ENCODE measurements at places on chromosomes 16 and 17.

DNA sequence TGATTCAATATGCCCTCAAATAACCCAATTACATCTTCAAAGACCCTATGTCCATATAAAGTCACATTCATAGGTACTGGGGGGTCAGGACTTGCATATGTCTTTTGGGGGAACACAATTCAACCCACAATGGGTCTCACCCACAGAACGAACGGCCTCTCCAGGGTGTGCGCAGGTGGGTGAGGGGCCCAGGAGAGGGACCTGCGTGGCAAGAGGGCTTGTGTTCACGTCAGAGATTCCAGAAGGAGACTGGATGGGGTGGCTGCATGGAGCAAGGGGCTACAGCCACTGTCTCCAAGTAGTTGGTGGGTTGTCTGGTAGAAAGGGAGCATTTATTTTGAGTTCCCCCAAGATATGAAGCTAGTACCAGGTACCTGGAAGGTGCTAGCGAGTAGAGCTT lies 212.2 kb downstream of the SEC14L1 start:
- H3K4me3 ChIP-seq: no peak overlapping the region
- H3K36me3 ChIP-seq: peaks cover 9% of the 10 kb centered on the region
- no peak for DNase-seq
- peaks cover 24% of the 10 kb centered on the region for H3K4me1 ChIP-seq
- no peak overlapping the region for H3K27ac ChIP-seq

DNA sequence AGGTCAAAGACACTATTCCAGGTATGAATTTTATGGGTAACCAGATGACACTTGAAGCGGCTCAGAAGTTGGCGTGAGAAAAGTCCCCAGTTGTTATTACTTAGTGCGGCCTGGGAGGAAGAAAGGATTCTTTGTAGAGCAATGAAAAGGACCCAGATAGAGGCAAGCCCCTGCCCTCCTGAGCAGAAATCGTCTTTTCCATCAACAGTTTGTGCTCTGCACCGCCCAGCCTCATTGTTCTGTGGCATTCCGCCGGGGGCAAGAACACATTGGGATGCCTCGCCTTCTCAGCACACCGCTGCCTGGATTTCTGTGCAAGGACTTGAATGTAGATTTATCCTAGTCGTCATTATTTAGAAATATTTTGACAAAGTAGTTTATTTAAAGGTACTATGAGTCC lies 32.7 kb upstream of the CRHR1 start:
- H3K36me3 ChIP-seq: no peaks in the 10 kb centered on the region
- peaks cover 11% of the 10 kb centered on the region for H3K27me3 ChIP-seq
- DNase-seq: no peak
- no peak overlapping the region for H3K27ac ChIP-seq
- H3K4me1 ChIP-seq: no peaks in the 10 kb centered on the region

DNA sequence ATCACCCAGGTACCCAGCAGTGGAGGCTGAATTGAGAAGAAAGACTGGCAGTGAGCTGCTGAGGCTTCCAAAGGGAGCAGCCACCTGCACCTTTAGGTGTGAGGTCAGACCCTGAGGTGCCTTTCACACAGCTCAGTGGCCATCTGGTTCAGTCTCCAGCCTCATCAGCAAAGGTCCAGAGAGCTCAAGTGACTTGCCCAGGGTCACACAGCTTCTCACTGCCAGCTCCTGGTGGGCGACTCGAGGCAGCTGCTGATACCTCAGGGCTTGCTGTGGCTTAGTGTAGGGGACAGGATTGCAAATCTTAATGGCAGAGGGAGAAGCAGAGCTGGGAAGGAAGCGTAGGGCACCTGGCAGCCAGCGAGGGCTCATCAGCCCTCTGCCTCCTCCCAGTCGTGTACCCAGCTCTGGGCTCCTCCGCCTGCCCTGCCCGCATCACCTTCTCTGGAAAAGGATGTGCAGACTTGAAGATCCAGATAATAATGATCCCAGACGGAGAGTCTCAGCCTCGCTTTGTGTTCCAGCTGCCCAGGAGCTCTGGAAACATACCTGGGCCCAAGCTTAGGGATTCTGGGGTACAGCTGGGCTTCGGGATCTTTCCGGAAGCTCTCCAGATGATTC lies 165.3 kb upstream of the GSE1 start:
- no peaks in the 10 kb centered on the region for H3K36me3 ChIP-seq
- no peak overlapping the region for H3K4me3 ChIP-seq
- no peak for DNase-seq
- no peak overlapping the region for H3K27ac ChIP-seq
- H3K4me1 ChIP-seq: no peaks in the 10 kb centered on the region
- H3K27me3 ChIP-seq: peaks cover 35% of the 10 kb centered on the region

GRCh38 chr16:51172368-51172767 lies 21.3 kb upstream of the SALL1 start:
- no peak for DNase-seq
- H3K27ac ChIP-seq: no peak overlapping the region
- H3K4me1 ChIP-seq: no peaks in the 10 kb centered on the region
- no peaks in the 10 kb centered on the region for H3K36me3 ChIP-seq
- no peak overlapping the region for H3K4me3 ChIP-seq

- H3K4me3 ChIP-seq: no peak overlapping the region
- H3K27ac ChIP-seq: no peak overlapping the region
- H3K4me1 ChIP-seq: peaks cover 9% of the 10 kb centered on the region
- no peaks in the 10 kb centered on the region for H3K27me3 ChIP-seq
Measured at GRCh38 chr16:84396537-84397008, 28.2 kb downstream of the ATP2C2 start.

DNA sequence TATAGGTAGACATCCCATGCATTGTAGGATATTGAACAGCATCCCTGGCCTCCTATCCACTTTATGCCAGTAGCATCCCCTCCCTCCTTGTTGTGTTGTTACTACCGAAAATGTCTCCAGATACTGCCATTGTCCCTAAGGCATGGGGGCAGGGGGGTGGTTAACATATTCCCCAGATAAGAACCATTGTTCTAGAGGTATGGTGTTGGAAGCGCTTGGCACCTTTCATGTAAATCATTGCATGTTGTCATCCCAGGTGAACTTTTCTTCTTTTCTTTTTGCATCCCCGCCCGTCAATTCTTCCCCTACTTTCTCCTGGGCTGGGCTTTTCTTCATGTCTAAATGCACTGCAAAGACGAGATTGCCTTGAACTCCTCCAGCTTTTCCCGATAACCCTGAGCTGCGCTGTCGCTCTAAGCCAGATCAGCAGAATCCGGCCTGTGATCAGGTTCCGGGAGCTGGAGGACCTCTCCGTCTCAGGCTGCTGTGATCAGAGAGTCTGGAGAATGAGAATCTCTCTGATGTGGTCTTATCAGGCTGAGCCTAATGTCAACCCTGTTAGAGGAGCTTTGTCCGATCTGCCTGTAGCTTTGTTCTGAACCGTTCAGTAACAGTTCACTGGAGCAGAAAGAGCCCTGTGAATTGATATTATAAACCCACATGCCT lies 76.2 kb downstream of the RBFOX1 start:
- DNase-seq: no peak
- no peak overlapping the region for H3K27ac ChIP-seq
- no peaks in the 10 kb centered on the region for H3K36me3 ChIP-seq
- H3K4me3 ChIP-seq: no peak overlapping the region
- H3K4me1 ChIP-seq: no peaks in the 10 kb centered on the region
- H3K27me3 ChIP-seq: no peaks in the 10 kb centered on the region

- no peaks in the 10 kb centered on the region for H3K27me3 ChIP-seq
- no peak for DNase-seq
- H3K36me3 ChIP-seq: peaks cover 1% of the 10 kb centered on the region
- H3K4me3 ChIP-seq: peak overlapping the region; percentile 58
- H3K27ac ChIP-seq: peak overlapping the region; percentile 13
- peaks cover 35% of the 10 kb centered on the region for H3K4me1 ChIP-seq
Measured at GRCh38 chr16:8869212-8869987, 594 bp upstream of the CARHSP1 start.

- H3K4me1 ChIP-seq: peaks cover 11% of the 10 kb centered on the region
- no peak for DNase-seq
- H3K27me3 ChIP-seq: no peaks in the 10 kb centered on the region
- no peaks in the 10 kb centered on the region for H3K36me3 ChIP-seq
- H3K4me3 ChIP-seq: peak overlapping the region; percentile 11
- no peak overlapping the region for H3K27ac ChIP-seq
Measured at GRCh38 chr16:4743226-4743878, 9.0 kb downstream of the DNAAF8 start.

DNA sequence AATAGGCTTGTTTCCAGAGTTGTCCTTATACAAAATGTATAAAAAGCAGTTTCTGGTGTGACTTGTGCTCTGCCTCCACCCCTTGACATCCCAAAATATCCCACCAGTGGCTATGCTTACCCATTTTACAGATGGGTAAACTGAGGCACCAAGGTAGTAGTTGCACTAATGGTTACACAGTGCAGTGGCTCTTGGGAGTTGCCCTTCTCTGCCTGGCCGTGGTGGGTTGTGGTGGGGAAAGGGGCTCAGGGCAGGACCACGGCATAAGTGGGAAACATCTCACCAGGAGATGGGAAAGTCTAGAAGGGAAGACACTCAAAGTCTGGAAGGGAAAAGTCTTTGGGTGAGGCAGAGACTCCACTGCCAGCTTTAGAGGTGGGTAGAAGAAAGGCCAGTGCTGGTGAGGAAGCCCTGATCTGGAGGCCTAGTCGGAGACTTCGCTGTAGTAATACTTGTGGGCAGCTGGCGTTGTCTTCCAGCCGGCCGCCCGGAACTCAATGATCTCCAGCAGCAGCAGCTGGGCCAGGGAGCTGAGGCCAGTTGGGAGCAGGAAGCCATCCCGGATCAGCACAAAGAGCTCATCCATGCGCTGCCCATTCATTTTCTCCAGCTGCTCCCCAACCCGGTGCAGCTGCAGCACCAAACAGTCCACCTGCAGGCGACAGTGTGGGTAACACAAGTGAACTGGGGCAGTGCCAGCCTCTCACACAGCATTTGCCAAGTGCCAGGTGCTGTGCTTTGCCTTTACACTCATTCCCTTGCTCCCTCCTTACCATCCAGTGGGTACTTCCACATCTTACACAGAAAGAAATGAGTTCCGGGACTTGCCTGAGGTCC lies 4.5 kb downstream of the MIF4GD start:
- H3K27ac ChIP-seq: no peak overlapping the region
- no peak overlapping the region for H3K4me3 ChIP-seq
- DNase-seq: no peak
- peaks cover 14% of the 10 kb centered on the region for H3K4me1 ChIP-seq

DNA sequence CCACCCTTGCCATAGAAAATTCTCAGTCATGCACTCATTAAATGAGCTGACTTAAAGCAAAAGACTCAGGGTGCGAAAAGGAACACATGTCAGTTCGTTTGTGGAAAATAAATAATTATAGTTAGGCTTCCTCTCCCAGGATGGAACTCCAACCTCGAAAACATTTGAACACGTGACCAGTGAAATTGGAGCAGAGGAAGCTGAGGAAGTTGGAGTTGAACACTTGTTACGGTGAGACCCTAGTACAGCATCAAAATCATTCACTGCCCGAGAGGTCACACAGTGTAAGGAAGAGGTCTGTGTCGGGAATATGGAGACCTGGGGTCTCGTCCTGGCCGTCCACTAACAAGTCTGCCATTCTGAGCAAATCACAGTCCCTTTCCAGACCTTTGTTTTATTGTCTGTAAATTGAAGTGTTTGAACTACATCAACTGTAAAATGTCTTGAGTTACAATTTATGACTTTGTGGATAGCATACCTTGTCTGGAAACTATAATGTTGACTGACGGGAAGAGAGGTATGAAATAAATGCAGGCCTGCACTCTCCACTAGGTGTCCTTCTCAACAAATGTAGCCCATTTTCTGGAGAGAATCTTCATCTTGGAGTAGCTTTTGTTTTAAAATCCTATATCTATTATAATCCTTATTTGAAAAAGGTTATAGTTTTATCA lies 7.7 kb downstream of the PSMD7 start:
- H3K4me3 ChIP-seq: no peak overlapping the region

DNA sequence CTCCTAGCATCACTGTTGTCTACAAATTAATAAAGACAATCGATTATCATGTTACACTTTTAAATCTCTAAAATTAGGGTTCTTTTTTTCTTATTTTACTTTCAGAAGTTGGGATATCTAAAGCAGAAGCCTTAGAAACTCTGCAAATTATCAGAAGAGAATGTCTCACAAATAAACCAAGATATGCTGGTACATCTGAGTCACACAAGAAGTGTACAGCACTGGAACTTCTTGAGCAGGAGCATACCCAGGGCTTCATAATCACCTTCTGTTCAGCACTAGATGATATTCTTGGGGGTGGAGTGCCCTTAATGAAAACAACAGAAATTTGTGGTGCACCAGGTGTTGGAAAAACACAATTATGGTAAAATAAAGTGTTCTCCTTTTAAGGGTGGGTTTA lies 2.4 kb downstream of the RAD51C start:
- H3K36me3 ChIP-seq: peaks cover 7% of the 10 kb centered on the region
- no peaks in the 10 kb centered on the region for H3K27me3 ChIP-seq
- H3K27ac ChIP-seq: no peak overlapping the region
- no peak for DNase-seq
- H3K4me3 ChIP-seq: no peak overlapping the region

DNA sequence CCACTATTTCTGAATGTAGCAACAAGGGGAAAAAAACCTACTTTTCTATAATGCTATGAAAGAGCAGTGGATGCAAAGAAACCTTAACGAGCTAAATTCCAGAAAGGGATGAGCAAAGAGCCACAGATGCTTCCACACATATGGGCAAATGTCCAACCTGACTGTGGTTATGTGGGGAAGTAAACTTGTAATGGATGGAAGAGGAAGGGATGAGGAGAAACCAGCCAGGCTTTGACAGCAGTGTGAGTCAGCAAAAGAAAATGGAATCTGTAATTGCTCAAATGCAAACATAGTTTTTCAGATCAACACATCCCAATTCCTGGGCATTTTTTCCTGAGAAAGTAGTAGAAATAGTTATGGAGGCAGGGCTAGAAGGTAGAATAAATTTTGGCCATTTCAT lies 204.8 kb upstream of the CPHXL start:
- H3K4me1 ChIP-seq: no peaks in the 10 kb centered on the region
- no peaks in the 10 kb centered on the region for H3K27me3 ChIP-seq

- no peak overlapping the region for H3K27ac ChIP-seq
- DNase-seq: no peak
- H3K27me3 ChIP-seq: no peaks in the 10 kb centered on the region
- H3K36me3 ChIP-seq: no peaks in the 10 kb centered on the region
- no peak overlapping the region for H3K4me3 ChIP-seq
Measured at GRCh38 chr17:58789160-58789559, 33.5 kb downstream of the PPM1E start.

- peak overlapping the region; percentile 98 for H3K27ac ChIP-seq
- no peaks in the 10 kb centered on the region for H3K27me3 ChIP-seq
- peak; percentile 91 for DNase-seq
- H3K36me3 ChIP-seq: peaks cover 9% of the 10 kb centered on the region
- peaks cover 67% of the 10 kb centered on the region for H3K4me1 ChIP-seq
Measured at GRCh38 chr16:82629441-82630027, 2.8 kb downstream of the CDH13 start.

DNA sequence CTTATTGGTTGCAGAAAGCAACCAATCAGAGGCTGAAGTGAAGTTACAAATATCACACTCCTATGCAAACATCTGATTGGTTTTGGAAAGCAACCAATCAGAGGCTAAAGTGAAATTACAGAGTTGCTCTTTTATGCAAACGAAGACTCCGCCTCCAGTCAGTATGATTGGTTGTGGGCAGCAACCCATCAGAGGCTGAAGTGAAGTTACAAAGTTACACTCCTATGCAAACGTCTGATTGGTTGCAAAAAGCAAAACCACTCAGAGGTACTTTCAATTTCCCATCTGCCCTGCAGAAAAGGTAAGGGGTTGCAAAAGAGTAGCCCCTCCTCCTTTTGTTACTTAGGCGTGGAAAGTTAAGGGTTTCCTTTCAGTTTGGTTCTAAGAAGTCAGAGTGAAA lies 697.3 kb downstream of the MAF start:
- H3K36me3 ChIP-seq: no peaks in the 10 kb centered on the region
- no peaks in the 10 kb centered on the region for H3K27me3 ChIP-seq
- H3K27ac ChIP-seq: no peak overlapping the region

GRCh38 chr16:56849690-56850680 lies 15.0 kb upstream of the SLC12A3 start:
- H3K4me1 ChIP-seq: peaks cover 37% of the 10 kb centered on the region
- peak overlapping the region; percentile 57 for H3K27ac ChIP-seq
- H3K4me3 ChIP-seq: no peak overlapping the region
